ENCODE measurements at places on chromosomes 7 and 10.

DNA sequence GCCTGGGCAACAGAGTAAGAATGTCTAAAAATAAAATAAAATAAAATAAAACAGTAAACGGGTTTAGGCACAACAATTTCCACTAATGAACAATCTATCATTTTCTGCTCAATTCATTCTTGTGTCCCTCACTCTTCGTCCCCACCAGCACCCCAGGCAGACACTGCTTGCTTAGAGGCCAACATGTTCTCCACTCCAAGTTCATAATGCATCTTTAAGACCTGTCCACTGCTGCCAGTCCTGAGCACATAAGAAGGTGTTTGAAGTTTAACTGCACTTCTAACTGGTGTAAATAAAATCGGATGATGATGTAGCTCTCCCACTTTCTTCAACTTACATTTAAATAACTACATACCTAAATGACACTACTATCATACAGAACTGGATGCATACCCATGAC is 13.2 kb downstream of the PDLIM1 start:
- DNase-seq: no peak

DNA sequence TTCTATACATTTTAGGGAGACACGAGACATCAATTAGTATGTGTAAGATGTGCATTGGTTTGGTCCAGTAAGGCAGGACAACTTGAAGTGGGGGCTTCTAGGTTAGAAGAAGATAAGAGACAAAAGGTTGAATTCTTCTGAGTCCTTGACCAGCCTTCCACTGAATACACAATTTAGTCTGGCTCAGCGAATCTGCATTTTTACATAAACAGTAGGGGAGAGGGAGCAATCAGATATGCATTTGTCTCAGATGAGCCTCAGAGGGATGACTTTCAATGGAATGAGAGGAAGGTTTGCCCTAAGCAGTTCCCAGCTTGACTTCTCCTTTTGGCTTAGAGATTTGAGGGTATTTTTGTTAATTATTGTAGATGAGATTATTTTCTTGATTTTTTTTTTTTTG is 20.0 kb upstream of the C10orf90 start:
- DNase-seq: no peak

DNA sequence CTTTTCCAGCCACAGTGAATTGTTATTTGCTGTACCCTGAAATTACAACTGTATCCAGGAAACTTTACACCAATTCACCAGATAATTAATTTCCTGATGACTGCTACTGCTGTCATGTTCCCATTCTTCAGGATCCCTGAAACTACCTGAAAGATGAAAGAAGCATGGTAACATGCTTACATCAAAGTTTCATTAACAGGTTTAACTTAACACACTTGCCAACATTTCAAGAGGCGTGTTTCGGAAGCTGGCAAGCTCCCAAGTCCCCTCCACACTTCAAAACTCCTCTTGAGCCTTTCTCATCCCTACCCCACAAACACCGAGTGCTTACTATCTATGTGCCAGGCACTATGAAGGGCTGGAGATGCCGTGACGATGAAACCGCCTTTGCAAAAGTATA is 88.6 kb downstream of the MPP7 start:
- no peak for DNase-seq

GRCh38 chr7:127771707-127772106 is 119.7 kb downstream of the SND1 start:
- DNase-seq: no peak

DNA sequence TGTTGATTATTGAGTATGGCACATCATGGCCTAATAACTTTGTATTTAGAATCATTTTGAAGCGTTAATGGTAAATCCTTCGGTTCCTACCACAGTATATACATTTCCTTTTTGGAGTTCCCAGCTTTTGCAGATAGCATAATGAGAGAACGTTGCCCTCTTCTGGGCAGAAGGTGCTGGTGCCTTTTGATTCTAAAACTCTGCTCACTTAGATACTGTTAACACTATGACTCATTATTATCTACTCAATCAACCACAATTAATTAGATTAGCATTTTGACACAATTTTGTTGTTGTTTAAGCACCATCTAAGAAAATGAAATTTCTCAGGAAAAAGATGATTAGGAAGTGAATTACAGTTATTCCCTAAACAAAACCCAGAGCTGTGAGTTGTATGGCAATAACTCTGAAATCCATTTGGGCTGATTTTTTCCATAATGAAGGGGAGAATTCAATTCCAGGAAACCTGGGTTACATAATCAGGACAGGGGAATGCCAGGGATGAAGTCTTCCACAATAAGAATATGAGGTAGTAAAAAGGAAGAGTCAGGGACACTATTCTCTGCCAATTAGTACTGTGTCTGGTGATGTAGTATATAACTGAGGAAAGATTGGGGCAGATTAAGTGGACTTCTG is 11.5 kb upstream of the DLD start:
- peak; percentile 43 for DNase-seq

DNA sequence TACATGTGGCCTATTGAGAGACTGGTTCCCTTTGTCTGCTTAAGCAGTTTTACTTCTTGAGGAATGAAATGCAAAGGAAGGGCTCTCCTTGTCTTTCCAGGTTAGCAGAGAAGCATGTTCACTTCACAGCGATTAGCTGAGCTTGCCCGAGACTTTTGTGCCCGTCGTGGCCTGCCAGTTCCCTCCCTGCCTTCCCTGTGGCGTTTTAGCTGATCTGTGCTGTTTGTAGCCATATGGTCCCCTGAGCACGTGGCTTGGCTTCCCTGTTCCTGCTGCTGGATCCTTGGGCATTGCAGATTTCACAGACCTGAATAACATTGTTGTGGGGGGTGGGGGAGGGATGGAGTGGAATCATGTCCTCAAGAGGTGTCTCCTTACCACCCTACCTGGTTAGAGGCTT is 61.8 kb downstream of the SND1 start:
- no peak for DNase-seq

- DNase-seq: no peak
Observed at GRCh38 chr7:343227-343822, 53.4 kb downstream of the FOXL3 start.

DNA sequence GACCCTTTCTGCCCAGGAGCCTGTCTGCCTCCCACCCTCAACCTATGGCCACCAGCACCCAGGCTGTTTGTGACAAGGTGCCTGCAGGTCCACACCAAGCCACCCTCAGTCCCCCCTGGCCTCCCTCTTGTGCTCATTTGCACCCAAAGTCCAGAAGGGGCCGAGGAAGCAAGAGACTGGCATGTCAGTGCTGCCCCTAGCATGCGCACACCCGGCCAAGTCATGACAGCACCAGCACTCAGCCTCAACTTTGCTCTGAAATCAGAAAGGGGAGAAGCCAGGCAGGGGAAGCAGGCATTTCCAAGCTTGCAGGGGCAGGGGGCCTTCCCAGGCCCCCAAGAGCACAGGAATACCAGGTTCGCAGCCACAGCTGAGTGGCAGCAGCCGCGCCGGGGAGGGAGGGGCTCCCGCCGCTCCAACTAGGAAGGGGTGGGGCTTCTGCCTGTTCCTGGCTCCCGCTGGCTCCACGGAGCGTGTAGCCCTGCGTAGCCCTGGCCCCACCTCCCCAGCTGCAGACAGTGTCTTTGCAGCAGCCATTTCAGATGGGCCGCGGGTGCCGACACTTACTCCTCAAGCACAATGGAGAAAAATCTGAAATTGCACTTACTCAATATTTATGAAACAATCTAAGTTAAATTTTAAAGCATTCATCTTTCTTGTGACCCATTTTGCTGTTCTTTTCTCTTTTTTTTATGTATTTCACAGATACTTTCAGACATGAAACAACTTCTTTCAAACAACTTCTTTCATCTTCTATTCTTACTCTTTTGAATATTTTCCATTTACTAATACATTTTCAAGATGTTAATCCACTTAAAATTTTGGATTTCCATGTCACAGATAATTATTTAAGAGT is 54.9 kb upstream of the ABCB5 start:
- peak; percentile 11 for DNase-seq

DNA sequence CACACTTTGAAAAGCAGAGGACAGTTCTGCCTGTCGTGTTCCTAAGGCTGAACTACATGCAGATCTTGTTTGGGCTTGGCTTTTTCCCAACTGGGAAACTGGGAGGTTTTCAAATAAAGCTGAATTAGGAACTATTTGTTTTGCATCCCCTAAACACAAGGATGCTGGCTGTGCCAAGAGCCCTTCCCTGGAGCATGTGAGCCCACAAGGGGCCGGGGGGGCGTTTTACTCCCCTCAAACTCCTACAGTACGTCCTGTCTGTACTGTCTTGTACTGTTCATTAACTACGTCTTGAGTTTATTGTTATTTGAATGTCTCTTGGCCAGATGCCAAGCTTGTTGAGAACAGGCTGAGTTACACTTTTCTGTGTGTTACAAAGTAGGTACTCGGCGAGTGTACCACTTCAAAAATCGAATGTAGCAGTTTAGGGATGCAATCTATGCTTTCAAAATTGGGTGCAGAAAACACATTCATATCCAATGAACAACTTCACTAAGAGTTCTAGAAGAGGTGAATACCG is 94.9 kb downstream of the GFRA1 start:
- no peak for DNase-seq

GRCh38 chr10:120744040-120744439 is 107.1 kb upstream of the WDR11 start:
- DNase-seq: peak; percentile 49

GRCh38 chr10:71817831-71818655 is 33.0 kb downstream of the PSAP start:
- DNase-seq: no peak

DNA sequence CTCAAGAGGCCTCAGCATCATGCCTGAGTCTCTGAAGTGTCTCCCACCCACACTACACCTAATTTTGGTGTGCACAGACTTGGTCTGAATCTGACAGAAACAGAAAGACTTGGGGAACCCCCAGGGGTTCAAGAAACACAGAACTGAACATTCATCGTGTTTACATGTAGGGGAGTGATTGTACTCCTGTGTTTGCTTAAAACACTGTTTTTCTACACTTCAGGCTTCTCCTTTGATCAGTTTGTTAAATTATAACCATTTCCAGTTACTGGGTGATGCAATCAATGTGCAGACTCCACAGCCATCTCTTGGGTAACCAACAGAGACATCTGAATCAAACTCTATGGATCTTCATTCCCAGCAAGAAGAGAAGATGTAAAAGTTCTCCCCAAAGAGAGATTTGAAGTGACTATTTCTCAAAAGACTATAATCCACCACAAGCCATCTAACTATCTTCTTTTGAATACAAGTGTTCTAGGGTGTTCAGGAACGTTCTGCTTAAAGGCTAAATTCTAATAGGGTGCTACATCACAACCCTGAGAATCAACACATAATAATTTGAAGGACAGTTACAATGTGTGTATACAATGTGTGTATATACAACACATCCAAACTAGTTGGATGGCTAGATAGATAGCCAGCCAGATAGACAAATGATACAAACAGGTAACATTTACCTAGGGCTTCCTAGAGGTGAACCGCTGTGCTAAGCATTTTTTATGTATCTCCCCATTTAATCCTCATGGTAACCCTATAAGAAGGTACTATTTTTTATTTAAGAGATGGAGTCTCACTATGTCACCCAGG is 34.2 kb downstream of the DNAJC12 start:
- DNase-seq: no peak

GRCh38 chr7:101772508-101773211 is 44.8 kb upstream of the CUX1 start:
- no peak for DNase-seq

GRCh38 chr10:120583424-120584108 is 126.5 kb downstream of the PLPP4 start:
- no peak for DNase-seq

DNA sequence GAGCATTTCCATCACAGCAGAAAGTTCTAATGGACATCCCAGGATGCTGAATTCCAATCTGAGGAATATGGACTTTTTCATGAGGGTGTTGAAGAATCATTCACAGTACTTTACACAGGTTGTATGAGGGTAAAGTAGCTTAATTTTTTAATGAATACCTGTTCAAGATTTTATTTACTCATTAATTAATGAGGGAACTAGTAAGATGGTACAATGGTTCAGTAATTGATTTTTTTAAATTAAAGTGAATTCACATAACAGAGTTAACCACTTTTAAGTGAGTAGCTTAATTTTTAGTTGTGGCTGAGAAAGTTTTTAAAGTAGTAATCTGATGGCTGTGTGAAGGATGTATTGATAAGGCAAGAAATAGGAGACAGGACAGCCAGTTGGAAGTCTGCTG is 266.5 kb downstream of the GFRA1 start:
- DNase-seq: no peak

GRCh38 chr10:5356302-5356763 is 8.4 kb upstream of the UCN3 start:
- no peak for DNase-seq

DNA sequence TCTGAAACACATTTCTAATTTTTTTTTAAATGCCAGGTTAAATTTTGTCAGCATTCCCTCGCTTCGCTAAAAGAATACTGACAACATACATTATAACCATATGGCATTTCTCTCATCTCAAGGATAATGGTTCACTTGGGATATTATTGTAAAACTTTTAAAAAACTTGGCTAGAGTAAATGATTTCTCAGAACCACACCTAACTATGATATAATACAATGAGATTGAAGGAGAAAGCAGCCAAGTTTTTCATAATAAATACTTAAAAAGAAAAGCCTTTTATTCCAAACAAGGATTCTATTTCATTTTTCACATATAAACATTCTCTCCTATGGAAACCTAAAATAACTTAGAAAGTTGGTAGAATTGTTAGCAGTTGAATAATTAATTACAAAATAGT is 413.9 kb downstream of the HGF start:
- no peak for DNase-seq

DNA sequence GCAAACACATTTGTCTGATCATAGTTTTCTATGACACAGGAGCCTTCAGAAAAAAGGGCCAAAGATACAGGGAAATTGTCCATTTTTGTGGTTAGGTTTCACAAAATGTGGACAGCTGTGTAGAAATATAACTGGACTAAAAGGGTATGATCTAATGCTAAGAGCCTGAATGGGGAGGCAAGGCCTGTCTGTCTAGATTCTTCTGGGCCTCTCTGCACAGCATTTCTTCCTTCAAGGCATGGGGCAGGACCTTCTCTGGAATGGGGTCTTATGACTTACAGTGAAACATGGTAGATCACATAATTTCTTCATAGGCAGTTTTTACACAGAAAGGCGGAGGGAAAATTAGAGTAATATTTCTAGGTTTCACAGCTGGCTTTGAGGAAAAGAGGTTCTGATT is 795.7 kb downstream of the GRID1 start:
- DNase-seq: no peak

All from NCI-H748 treated with DMSO at 0.1 percent for 48 hours (cell line).